ENCODE measurements at places on chromosomes 6 and 20.

- no peak for DNase-seq
Observed at GRCh38 chr6:170424604-170425126, 118.1 kb downstream of the FAM120B start.

DNA sequence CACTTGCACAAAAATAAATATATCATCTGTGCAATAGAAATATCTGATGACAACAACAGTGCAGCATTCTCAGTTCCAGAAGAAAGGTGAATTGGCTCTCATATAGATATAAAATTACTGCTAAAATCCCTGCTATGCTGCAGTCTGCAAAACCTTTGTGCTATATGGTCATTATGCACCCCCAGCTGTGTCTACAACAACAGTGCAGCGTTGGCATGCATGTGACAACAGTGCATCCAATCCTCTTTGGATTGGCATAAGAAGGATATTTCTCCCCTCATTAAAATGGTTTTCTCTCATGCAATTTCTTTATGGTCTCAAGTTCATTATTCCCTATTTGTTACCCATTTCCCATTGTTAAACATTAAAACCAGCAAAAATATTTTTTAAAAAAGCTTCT, 23.1 kb downstream of the OR2B6 start:
- no peak for DNase-seq

- DNase-seq, result no peak
Observed at GRCh38 chr20:36462440-36463211, 78.7 kb upstream of the MYL9 start.

- DNase-seq, result peak; percentile 10
Observed at GRCh38 chr6:106220485-106220884, 105.1 kb downstream of the ATG5 start.

DNA sequence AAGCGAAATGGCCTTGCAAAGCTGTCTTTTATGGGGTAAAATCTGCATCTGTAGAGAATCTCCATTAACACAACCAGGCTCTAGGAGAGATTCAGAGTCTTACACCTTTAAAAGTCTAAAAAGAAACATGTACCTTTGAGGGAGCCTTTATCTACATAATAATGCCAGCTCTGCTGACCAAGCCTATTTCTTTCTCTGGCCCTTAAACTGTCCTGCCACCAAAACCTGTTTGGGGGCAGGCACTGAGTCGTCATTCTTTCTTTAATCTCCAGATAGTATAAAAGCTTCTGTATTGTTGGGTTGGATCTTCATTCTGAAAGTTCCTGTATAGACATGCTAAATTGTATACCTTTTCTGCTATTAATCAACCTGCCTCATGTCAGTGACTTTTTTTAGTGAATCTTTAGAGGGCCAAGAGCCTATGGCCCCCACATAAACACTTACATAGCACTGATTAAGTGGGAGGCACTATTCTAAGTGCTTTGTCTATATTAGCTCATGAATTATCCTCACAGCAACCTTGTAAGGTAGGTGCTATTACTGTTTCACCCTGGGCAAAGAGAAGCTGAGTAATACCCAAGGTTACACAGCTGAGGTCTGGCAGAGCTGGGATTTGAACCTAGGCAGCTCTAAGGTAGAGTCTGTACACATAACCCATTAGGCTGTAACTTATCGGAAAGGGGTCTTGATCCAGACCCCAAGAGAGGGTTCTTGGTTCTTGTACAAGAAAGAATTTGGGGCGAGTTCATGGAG, 232.3 kb upstream of the DTNBP1 start:
- DNase-seq, result no peak

- DNase-seq, result no peak
Observed at GRCh38 chr20:48463916-48464315, 363.9 kb downstream of the PREX1 start.

DNA sequence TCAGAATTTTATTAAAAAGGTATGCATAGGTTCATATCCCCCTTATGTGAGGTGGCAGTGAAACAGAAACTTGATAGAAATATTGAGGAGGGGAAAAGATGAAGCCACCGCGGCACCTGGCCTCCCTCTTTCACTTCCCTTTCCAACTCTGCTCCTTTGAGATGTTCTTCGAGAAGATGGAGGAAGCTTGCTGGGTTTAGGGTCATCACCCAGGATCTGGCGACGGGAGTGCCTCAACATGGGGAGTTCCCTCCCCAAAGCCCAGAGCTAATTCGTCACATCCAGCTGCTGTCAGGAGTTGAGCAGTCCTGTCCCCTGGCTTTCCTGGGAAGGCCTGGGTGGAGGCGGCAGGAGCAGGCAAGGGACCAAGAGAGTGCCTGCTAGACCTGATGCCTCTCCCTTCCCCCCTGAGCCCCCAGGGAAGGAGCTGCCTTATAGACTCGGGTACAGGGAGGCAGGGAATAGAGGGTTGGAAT, 29.1 kb downstream of the RREB1 start:
- DNase-seq, result peak; percentile 62

DNA sequence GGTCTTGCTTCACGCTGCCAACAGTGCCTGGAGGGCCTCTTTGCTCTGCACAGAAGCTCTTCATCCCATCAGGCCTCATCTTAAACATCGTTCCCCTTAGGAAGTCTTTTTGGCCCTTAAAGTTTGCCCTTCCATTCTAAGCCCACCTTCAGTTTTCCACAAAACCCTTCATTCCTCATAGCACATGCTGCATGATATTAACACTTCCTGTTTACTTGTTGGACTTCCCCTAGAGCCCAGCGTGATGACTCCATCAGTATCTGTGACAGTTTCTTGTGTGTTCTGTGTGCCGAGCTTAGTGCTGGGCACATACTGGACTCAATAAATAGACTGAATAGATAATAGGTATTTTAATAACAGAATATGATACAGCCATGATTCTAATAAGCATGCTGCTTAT, 2.2 kb downstream of the NT5DC1 start:
- DNase-seq, result no peak

DNA sequence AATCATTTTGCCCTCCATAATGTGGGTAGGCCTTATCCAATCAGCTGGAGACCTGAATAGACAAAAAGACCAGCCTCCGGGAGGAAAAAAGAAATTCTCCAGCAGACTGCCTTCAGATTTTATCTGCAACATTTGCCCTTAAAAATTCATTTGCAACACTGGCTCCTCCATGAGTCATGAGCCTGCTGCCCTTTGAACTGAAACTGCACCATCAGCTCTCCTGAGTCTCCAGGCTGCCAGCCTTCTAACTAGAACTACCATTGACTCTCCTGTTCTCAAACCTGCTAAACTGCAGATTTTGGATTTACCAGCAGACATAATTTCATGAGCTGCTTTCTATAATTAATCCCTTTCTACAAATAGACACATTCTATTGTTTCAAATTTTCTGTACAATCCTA, 223.9 kb upstream of the THEMIS start:
- no peak for DNase-seq

DNA sequence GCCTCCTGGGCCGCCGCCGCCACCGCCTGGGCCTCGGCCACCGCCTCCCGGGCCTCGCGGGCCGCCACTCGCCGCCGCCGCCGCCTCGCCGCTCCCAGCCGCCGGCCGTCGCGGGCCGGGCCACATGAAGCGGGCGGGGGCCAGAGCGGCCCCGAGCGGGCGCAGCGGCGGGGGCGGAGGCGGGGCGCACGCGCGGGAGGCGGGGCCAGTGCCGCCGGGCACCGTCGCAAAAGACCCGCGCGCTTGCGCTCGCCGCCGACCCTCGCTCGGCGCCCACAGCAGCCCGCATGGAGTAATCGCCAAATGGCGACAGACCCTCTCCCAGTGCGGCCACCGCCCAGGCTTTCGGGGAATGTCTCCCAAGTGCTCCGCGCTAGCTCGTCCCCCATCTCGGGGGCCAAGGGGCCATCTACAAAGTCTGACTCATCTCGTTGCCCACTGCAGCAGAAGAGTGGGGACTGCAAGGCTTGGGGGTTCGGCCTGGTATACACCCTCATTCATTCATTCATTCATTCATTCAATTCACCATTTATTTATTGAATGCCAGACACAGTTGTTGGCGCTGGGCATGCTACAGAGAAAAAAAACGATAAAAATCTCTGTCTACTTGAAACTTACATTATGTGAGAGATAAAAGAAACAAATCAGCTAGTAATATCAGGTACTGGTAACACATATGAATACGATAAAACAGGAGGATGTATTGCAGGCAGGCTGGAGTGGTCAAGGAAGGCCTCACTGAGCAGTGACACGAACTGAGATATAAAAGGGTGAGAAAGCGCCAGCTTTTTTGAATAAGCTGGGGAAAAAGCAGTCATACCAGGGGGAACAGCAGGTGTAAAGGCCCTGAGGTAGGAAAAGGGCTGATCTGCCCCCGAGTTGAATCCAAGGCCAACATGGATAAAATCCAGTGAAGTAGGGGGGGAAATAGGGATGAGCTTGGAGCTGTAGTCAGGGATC, at the start of gene B4GALT5:
B4GALT5 (minus strand) TSS at position 126 of the 960 bp plus-strand sequence. CDS start 188 bp downstream, outside the sequence.
- DNase-seq, result peak; percentile 89

- no peak for DNase-seq
Observed at GRCh38 chr20:58117944-58118343, 110.5 kb downstream of the ANKRD60 start.

Data from GM13977 (cell line).